ENCODE measurements at places on chromosomes 7 and 10.

GRCh38 chr10:64115471-64115870, 594.3 kb downstream of the REEP3 start:
- DNase-seq: no peak

GRCh38 chr10:22931948-22932347, 4.1 kb downstream of the ARMC3 start:
- DNase-seq: no peak

- no peak for DNase-seq
These were observed 19.0 kb downstream of the MDH2 start for GRCh38 chr7:76066716-76067503.

DNA sequence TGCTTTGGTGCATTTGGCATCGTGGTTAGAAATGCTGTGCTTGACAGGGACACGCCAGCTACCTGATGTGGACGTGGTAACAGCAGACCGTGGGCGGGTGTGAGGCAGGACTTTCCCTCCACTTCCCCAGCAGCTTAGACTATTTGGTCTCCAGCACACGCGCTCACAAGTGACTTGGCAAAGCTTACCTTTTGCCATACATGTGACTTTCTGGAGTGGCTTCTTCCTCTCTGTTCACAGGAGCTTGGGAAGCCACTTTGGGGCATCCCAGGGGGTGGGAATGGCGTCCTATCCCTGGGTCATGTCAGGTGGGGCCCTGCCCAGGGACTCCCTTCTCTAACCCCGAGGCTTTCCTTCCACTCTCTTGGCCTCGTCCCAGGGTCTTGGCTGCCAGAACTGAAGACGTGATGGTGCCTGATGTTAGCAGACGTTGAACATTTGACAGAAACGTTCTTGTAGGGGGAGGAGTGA, 228.7 kb upstream of the KLF6 start:
- no peak for DNase-seq

GRCh38 chr7:95404316-95404865, 8.2 kb upstream of the PON3 start:
- DNase-seq: no peak

DNA sequence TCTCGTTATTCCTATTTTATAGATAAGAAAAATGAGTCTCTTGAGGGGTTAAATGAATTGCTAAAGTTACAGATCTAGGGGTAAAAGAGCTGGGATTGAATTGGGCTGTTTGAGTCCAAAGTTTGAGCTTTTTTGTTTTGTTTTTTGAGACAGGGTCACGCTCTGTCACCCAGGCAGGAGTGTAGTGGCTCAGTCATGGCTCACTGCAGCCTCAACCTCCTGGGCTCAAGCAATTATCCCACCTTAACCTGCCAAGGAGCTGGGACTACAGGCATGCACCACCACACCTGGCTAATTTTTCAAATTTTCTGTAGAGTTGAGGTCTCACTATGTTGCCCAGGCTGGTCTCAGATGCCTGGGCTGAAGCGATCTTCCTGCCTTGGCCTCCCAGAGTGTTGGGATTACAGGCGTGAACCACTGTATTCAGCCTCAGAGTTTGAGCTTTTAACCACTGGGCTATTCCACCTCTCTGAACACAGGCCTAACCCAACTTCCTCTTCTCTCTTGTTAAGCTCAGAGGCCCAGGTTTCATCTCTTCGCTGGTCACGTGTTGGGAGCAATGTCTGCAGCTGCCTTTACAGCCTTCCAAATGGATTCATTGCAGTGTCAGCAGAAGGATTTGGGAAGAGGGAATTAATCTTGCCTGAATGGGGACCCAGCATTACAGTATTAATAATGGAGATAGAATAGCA, 8.0 kb downstream of the SUFU start:
- DNase-seq: no peak

GRCh38 chr10:80443531-80443974, 10.6 kb upstream of the TSPAN14 start:
- no peak for DNase-seq

DNA sequence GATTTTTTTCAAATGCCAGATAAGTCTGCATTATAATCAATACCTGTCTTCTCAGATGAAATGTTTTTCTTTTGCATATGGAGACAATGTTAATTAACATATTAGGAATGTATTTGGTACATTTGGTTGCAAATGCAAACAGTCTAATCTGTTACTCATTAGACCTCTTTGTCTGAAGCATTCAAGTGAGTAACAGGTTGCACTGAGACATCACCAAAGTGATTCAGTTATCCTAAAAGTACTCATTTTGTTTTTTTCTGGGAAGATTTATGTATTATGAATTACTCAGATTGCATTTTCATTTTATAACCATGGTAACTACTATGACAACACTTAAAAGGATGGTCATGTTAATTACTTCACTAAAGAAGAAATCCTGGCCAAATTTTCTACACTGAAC, 513.6 kb downstream of the HTR7 start:
- DNase-seq: no peak

All from progenitor cell of endocrine pancreas (in vitro differentiated cells).